ENCODE measurements at places on chromosomes 11 and 22. TPM values are rescaled to one million over a fixed set of nuclear protein-coding genes. Genes with fewer than 3 reads are reported as not detected.

OR51B4 gene
- total RNA-seq = not detected

NAGA gene
- 24.2 TPM for total RNA-seq

DRICH1 gene
- not detected for total RNA-seq

SLC16A8 gene
- not detected for total RNA-seq

GRCh38 chr11:65625628-65626342, 10.2 kb downstream of the PCNX3 start:
- no peak overlapping the region for H3K27ac ChIP-seq
- H3K36me3 ChIP-seq = peaks cover 14% of the 10 kb centered on the region
- no peak for DNase-seq
- no peaks in the 10 kb centered on the region for H3K27me3 ChIP-seq
- no peak overlapping the region for H3K4me3 ChIP-seq

- no peaks in the 10 kb centered on the region for H3K27me3 ChIP-seq
- no peaks in the 10 kb centered on the region for H3K36me3 ChIP-seq
- H3K4me1 ChIP-seq = no peaks in the 10 kb centered on the region
- H3K27ac ChIP-seq = no peak overlapping the region
- H3K4me3 ChIP-seq = no peak overlapping the region
Measured at GRCh38 chr22:32918741-32919140, 117.2 kb downstream of the TIMP3 start.

DNA sequence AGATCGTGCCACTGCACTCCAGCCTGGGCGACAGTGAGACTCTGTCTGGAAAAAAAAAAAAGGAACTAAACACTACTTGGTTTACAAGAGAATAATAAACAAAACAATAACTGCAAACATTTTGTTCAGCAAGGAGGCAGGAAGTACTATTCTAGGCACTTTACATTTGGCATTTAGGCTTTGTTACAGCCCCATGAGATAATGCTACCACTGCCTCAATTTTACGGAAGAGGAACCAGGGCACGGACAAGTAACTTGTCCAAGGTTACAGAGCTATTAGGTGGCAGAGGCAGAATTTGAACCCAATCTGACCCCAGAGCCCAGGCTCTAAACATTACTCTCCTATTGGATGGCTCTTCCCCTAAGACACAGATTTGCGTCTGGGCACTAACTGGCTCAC, 108.7 kb upstream of the AKIP1 start:
- H3K4me3 ChIP-seq = no peak overlapping the region
- no peaks in the 10 kb centered on the region for H3K27me3 ChIP-seq
- DNase-seq = no peak
- no peaks in the 10 kb centered on the region for H3K36me3 ChIP-seq
- H3K4me1 ChIP-seq = no peaks in the 10 kb centered on the region
- no peak overlapping the region for H3K27ac ChIP-seq

DNA sequence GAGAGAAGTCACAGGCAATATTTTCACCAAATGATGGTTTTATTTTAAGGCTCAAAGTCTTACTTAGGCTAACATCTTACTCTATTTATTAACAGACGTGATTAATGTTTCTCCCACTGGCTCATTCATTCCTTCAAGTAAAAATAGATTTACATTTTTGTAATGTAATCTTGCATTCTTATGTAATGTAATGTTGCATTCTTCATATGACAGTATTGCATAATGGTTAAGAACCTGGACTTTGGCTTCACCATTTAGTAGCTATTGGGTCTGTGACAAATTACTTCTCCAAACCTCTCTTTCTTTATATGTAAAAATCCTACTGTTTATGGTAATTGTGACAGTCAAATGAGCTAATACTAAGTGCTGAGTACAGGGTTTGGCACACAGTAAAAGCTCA, 3.3 kb upstream of the DIXDC1 start:
- no peak overlapping the region for H3K4me3 ChIP-seq
- H3K27me3 ChIP-seq = no peaks in the 10 kb centered on the region
- H3K36me3 ChIP-seq = no peaks in the 10 kb centered on the region
- DNase-seq = no peak
- H3K4me1 ChIP-seq = peaks cover 19% of the 10 kb centered on the region
- no peak overlapping the region for H3K27ac ChIP-seq

DNA sequence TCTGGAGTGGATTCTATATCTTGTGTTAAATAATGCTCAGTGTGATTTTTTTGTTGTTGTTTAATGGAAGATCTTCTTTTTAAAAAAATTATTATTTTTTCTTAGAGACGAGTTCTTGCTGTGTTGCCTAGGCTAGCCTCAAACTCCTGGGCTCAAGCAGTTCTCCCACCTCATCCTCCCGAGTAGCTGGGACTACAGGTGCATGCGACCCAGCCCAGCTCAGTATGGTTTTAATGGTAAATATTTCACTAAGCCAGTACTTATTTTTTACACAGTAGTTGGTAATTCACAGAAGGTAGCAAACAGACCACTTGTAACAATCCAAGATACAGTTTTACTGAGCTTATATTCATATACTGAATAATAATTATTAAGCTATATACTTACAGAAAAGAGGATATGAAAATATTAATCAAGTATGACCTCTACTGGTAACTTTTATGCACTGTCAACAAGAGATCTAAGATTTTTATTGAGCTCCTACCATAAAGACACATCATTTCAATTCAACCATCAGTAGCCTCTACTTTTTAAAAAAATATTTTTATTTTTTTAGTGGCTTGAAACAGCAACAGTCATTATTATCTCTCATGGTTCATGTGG, 6.1 kb upstream of the CD59 start:
- H3K4me1 ChIP-seq = peaks cover 15% of the 10 kb centered on the region
- H3K4me3 ChIP-seq = no peak overlapping the region
- DNase-seq = no peak
- peak overlapping the region; percentile 32 for H3K27ac ChIP-seq
- H3K27me3 ChIP-seq = no peaks in the 10 kb centered on the region
- no peaks in the 10 kb centered on the region for H3K36me3 ChIP-seq

DNA sequence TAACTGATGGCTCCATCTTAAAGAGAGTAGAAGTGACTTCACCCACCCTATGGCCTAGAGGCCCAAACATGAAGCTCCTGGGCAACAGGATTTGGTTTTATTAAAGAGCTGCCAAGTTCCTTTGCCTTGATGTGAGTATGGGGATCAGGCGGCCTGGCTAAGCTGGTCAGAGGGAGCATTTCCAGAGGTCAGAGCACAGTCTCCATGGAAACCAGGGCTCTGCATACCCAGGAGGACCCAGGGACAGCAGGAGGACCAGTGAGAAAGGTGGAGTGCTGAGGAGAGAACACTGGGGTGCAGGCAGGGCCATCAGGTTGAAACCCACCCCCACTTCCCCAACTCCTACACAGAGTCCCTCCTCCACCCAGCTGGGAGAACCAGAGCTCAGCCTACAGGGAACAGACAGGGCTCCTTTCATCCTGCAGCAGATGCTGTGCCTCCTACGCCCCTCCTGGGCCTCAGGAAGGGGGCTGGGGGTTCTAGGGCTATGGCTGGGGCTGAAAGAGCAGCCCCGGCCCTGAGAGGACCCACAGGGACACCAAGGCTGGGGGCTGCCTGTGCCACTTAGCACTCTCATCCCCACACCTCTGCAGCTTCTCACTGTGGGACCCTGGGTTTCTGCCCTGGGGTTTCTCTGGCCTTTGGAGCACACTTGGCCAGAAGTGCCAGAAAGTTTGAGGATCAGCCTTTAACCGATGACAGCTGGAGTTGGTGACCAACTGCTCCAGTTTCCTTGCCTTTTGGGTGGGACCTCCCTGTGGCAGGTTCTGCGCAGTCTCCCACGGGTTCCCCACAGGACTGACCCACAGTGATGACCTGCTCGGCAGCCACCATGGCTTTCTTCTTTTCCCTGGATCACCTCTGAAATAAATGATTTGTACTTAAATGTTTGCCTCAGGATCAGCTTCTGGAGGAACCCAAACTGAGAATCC, 13.8 kb upstream of the P2RY6 start:
- H3K4me3 ChIP-seq = no peak overlapping the region
- no peaks in the 10 kb centered on the region for H3K36me3 ChIP-seq
- H3K4me1 ChIP-seq = peaks cover 19% of the 10 kb centered on the region
- no peak for DNase-seq
- peak overlapping the region; percentile 76 for H3K27ac ChIP-seq
- H3K27me3 ChIP-seq = no peaks in the 10 kb centered on the region

DNA sequence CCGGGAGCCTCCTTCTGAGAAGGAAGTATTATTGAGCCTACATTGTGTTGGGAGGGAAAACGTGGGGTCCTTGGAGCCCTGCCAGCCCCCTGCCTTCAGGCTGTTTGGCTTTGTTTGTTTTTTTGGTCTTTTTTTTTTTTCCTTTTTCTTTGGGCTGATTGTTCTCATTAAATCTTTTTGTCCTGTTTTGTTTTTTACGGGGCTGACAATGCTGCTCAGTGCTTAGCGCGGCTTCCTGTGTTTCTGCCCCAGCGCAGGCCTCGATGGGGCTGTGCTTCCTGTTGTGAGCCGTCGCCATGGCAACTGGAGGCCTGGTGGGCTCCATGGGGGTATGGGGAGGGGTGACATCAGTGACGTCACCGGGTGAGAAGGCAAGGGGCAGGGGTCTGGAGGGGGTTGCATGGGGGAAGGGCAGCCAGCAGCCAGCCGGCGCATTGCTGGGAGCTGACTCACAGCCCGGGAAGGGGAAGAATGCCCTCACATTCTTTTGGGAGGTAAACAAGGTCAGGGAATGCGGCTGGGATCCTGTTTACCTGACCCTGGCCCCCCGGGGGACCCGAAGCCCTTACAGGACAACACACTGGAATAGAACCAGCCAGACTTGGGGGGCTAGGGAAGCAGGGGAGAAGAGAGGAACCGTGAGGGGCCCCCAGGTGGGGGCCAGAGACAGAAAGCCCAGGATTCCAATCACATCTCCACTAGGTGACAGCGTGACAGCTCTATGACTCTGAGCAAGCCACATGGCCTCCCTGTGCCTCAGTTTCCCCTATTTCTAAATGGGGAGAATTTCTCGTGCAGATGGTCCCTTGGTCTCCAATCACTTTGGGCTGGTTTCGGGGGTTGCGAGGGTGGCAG, 22.2 kb upstream of the CBX7 start:
- H3K4me1 ChIP-seq = peaks cover 71% of the 10 kb centered on the region
- H3K36me3 ChIP-seq = no peaks in the 10 kb centered on the region
- no peaks in the 10 kb centered on the region for H3K27me3 ChIP-seq
- no peak overlapping the region for H3K4me3 ChIP-seq
- peak overlapping the region; percentile 97 for H3K27ac ChIP-seq
- DNase-seq = peak; percentile 28

DNA sequence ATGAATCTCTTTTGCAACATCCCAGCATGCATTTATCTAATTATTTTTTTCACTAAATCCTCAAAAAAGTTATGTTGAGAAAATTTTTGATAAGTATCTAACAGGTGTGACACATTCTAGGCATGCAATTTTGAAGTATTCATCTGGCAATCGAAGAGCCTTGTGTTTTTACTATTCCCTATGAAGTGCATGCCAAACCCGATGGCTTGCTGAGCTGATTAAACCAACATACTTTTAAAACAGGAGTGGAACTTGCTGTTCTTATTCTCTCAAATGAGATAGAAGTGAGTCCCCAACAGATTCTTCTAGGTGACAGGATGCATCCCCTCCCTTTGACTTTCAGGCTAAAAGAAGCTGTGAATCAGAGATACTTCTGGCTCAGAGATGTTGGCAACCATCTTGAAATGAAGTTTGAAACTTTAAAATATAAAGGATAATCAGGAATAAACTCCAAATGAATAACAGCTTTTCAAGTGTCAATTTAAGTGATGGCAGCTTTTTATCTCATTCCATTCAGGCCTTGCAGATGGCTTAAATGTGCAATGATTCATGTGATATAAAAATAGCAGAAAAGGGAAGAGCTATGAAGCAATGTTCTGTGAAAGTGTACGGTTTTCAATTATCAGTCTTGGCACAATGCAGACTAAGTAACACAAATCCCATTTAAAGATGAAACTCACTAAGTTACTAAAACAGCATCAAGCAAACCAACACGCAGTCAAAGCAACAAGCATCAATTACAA, 67.7 kb downstream of the APOL5 start:
- DNase-seq = no peak
- H3K4me1 ChIP-seq = no peaks in the 10 kb centered on the region
- H3K27ac ChIP-seq = no peak overlapping the region
- no peaks in the 10 kb centered on the region for H3K36me3 ChIP-seq
- H3K27me3 ChIP-seq = no peaks in the 10 kb centered on the region

DNA sequence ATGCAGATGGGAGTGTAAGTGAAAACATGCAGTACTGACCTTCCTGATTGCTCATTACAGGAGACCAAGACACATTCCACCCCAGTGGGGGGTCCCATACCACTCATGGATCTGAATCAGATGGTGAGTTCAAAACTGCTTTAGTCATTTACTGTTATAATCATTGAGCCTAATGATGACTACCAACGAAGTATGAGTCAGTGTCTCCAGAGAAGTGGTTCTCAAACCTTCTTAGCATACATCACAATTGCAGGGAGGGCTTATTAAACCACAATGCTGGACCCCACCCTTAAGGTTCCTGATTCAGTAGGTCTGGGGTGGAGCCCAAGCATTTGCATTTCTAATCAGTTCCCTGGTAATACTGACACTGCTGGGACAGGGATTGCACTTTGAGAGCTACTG, 75.8 kb downstream of the CD44 start:
- DNase-seq = peak; percentile 47
- no peak overlapping the region for H3K4me3 ChIP-seq
- peaks cover 57% of the 10 kb centered on the region for H3K36me3 ChIP-seq
- H3K27me3 ChIP-seq = no peaks in the 10 kb centered on the region
- H3K4me1 ChIP-seq = peaks cover 79% of the 10 kb centered on the region
- peak overlapping the region; percentile 67 for H3K27ac ChIP-seq

- H3K27ac ChIP-seq = no peak overlapping the region
- H3K27me3 ChIP-seq = no peaks in the 10 kb centered on the region
- H3K36me3 ChIP-seq = no peaks in the 10 kb centered on the region
- no peaks in the 10 kb centered on the region for H3K4me1 ChIP-seq
- no peak for DNase-seq
Measured at GRCh38 chr11:15499674-15500073, 385.0 kb downstream of the INSC start.

GRCh38 chr22:49550141-49550430, 277.6 kb downstream of the BRD1 start:
- no peaks in the 10 kb centered on the region for H3K36me3 ChIP-seq
- no peak for DNase-seq
- H3K27me3 ChIP-seq = no peaks in the 10 kb centered on the region
- H3K27ac ChIP-seq = no peak overlapping the region

All from Panc1 (cell line).